ENCODE measurements at places on chromosomes 1 and 21. TPM values are rescaled to one million over a fixed set of nuclear protein-coding genes. Genes with fewer than 3 reads are reported as not detected.

DNA sequence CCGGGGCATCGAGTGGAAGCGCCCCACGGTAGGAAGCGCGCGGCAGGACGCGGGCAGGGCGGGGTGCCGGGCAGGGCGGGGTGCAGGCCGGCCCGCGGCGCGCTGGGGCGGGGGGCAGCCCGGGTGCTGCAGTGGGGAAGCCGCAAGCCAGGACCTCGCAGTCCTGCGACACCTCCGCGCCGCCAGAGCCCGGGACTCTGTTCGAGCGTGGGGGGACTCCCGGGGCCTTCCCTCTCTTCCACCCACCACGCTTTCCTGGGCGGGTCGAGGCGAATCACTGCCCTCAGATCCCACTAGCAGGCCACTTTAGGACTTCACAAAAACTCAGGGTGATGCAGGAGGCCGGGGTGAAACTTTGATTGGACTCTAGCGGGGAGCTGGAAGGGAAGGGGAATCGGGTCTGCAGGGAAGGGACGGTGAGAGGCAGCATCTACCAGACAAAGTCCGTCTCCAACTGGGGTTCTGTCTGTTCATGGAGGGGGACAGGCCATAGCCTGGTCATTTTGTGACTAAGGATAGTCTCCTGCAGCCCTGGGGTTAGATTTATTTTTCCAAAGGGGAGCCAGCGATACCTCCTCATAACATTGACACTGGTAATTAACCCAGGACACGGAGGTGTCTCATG, 623 bp downstream of the CAPN2 start:
- DNase-seq, result peak; percentile 47

GRCh38 chr1:178060789-178061556, 32.9 kb upstream of the RASAL2 start:
- DNase-seq, result no peak

- DNase-seq, result peak; percentile 51
These were observed 4.5 kb upstream of the INKA2 start for GRCh38 chr1:111743679-111744101.

DNA sequence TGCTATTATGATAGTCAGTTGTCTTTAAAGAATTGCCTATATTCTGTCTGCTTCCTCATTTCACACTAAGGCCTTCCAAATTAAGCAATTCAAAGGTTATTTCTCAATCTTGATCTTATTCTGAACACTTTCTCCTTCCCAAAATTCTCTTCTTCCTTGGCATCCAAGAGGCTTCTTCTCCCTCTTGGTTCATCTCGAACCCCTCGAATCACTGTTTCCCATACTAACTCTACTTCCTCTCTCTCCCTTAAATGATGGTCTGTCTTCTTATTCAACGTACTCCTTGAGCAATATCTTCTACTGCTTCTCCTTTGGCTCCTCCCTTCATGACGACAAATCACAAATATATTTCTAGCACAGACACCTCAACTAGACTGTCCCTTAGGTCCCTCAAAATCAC, 4.5 kb downstream of the COPA start:
- DNase-seq, result no peak

GRCh38 chr21:36981049-36981391, 14.6 kb upstream of the HLCS start:
- no peak for DNase-seq

DNA sequence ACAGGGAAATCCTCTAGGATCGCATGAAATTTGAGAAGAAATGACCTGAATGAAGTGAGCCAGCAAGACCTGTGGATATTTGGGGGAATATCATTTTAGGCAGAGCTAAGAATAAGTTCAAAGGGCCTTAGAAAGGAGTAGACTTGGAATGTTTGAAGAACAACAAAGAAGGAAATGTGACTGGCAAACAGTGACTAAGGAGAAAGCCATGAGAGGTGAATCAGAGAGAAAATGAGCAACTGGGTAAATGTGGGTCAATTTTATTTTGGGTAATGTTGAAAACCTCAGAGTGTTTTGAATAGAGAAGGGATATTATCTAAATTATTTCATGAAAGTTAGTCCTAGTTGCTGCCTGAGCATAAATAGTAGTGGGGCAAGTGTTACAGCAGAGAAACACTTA, 672.8 kb downstream of the LMO4 start:
- DNase-seq, result no peak

- DNase-seq, result no peak
These were observed 164.8 kb downstream of the TNFSF18 start for GRCh38 chr1:172885971-172886370.

- DNase-seq, result no peak
These were observed 50.2 kb downstream of the C21orf91 start for GRCh38 chr21:17768840-17769446.

- no peak for DNase-seq
These were observed 110.1 kb downstream of the CDC7 start for GRCh38 chr1:91610789-91611188.

DNA sequence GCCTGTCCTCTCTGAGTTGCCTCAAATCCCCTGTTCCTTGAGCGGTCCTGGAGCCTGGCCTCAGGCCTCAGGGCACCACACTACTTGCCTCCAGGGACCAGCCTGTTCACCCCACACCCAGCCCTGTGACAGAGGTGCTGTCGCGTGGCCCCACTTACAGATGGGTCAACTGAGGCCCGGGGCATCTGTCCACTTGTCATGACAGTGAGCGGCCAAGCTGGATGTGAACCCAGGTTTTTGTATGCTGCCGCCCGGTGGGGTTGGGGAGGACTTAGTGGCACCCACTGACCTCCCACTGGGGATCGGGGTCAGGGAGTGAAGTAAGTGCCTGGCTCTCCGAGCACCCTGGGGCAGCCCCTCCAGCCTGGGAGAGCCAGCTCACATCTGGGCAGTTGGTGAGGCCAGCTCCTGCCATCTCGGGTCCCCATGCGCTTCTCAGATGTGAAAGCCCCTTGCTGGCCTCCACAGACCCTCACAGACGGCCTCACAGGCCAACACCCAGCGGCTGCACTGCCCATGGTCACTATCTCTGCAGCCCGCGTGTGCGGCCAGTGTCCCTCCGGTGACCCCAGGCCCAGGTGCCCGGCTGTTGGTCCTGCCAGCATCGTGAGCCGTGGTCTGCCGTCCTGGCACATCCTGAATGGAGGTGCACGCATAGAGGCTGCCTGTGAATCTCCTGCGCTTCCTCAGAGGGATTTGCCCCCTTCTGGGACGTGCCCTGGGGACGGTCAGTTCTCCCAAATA, 9.3 kb upstream of the FAAP20 start:
- DNase-seq, result no peak

DNA sequence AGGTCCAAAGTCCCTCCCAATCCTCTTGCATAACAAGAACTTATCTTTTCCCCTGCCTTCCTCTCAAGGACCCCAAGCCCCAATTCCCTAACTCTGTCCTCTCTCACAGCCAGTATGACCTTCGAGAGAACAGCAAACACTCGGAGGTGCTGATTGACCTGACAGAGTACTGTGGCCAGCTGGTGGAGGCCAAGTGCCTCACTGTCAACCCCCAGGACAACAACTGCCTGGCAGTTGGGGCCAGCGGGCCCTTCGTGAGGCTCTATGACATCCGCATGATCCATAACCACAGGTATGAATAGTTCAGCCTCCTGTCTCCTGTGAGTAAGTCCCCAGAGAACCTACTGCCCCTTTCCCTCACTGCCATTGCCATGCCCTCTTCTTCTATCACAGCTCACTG, 29.9 kb upstream of the TMEM222 start:
- no peak for DNase-seq

GRCh38 chr1:244727871-244728474, 75.0 kb downstream of the DESI2 start:
- no peak for DNase-seq

DNA sequence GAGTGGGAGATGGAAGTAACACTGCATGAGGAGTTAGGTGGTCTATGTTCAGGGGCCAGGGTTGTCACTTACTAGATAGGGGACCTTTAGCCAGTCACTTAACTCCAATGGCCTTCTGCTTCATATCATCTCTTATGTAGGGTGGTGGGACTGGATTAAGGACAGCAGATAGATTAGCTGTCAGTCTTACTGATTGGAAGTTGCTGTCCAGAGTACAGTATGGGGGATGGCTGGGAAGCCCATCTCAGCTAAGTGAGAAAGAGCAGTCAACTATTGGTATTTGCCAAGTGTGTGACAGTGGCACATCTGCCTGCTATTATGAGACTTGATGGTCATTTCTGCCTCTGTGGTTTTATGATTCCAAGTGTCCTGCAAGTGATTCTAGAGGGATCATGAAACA, 130.9 kb downstream of the FGGY start:
- DNase-seq, result no peak

DNA sequence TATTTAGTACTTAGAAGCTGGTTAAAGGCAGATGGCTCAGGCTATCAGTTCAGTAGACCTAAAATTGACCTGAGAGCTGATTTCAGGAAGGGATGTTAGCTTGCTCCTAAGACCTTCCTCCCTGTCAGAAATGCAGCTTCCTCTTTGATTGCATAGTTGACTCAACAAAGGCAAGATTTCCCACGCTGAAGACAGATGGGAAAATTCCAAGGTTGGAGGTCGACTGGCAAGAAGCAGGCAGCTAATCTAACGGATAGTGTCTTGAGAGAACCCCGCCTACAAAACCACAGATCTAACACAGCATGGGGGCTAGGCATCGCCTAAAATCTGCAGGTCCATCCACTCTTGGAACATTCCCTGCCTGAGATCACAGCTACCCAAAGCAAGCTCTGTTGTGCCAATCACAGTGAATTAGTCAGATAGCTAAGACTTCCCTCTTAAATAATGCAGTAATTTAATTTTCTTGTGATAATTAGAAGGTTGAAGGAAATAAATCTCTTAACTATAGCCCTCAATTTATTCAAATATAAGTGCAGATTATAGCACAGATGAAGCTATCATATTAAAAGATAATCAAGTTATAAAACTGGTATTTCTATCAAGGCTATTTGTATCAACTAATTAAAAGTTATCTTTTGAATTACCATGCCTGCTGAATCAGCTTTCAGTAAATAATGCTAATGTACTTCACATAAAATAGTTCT, 357.8 kb upstream of the SGIP1 start:
- DNase-seq, result no peak

DNA sequence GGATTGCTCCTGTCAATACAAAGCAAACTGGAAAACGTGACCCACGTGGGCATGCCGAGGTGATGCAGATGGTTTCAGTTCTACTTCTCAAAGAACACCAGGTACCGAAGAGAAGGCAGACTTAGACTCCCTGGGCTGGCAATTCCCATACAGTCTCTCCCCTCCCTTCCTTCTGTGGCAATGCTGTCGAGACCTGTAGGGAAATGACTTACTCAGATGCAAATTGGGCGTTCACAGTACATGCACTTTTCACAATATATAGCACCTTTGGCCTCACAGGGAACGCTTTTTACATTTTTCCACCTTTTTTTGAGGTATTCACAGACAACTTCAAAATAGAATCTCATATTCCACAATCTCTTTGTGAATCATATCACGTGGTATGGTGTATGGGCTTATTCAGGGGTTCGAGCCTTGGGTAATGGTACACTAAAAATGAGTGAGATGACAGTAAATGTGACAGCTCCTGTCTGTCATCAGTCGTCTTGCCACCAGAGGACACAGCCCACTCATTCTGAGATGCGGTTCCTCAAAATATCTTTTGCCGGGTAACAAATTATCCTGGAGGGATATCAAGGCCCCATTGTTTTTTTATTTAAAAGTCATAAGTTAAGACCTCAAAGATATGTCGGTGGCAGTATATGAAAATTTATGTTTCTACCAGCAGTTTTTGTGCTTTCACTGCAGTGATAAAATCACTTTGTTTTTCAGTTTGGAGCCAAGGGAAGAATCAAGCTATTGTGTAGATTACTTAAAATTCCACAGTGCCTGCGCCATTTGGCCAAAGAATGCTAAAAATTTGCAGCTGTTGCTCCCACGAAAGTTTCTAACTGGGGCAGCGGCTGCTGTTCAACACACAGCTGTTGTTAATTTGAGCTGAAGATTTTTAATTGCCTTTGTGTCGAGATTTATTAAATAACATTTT, 168.4 kb downstream of the ZZZ3 start:
- no peak for DNase-seq

DNA sequence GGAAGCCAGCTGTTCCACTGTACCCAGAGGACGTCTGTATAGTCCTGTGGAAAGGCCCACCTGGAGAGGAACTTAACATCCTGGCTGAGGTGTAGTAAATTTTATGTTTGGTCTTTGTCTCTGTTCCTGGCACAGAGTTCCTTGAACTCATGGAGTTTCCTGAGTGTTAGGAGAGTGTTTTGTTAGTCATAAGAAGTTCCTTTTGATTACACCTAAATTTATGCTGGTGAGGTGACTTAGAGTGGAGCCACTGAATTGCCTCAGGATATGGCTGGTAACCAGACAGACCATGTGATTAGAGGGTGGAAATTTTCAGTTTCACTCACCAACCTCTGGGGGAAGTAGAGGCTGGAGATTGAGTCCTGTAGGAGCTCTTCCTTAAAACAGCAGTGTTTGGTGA, 57.9 kb downstream of the RASAL2 start:
- DNase-seq, result no peak

DNA sequence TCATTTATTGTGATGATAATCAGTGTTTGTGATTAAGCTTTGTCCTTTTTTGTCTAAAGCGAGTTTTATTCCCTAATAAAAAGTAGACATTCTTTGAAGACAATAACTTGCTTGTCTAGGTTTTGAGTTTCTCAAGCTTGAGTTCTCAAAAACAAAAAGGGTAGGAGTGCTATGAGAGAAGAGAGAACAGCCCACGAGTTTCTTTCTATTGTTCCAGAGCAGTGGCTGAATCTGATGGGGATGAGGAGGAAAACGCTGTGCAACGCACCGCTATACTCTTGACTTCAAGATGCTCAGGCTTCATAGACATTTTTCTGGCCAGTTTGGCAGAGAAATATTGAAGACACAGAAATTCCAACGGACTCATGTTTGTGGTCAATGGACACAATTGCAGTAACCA, 669.8 kb upstream of the B3GALT2 start:
- no peak for DNase-seq

The LGR6 gene
- total RNA-seq, result 0.60 TPM

The MRAP gene
- total RNA-seq, result not detected

The HAO2 gene
- total RNA-seq, result not detected

The RHCE gene
- total RNA-seq, result 1.0 TPM

The SYPL2 gene
- total RNA-seq, result 25.3 TPM

The EPHB2 gene
- 2.0 TPM for total RNA-seq

The GPR37L1 gene
- total RNA-seq, result 0.05 TPM

The REN gene
- total RNA-seq, result not detected

The HSF2BP gene
- total RNA-seq, result 0.16 TPM

The RAB42 gene
- total RNA-seq, result 1.2 TPM

Data from left ventricle myocardium inferior (tissue), 1 donor.